Diencephalon (tissue), 1 donor: ENCODE measurements at places on chromosomes 16 and 17. TPM values are rescaled to one million over a fixed set of nuclear protein-coding genes. Genes with fewer than 3 reads are reported as not detected.

NT5M gene
- 4.6 TPM for total RNA-seq

OR2C1 gene
- total RNA-seq, result 0.46 TPM

SKA2 gene
- total RNA-seq, result 139 TPM

SDR42E1 gene
- 2.1 TPM for total RNA-seq

SLC16A5 gene
- total RNA-seq, result 2.1 TPM

ADCY9 gene
- 15.9 TPM for total RNA-seq

OR3A2 gene
- 9.7 TPM for total RNA-seq

DPEP1 gene
- total RNA-seq, result 4.6 TPM

CNGB1 gene
- total RNA-seq, result 21.9 TPM

CD300A gene
- total RNA-seq, result 6.2 TPM

KCNJ18 gene
- not detected for total RNA-seq

CACNA1G gene
- total RNA-seq, result 36.0 TPM

KRT40 gene
- not detected for total RNA-seq

ACAP1 gene
- total RNA-seq, result 0.23 TPM

SCN4A gene
- total RNA-seq, result 0.92 TPM

CBX1 gene
- total RNA-seq, result 83.3 TPM

EFCAB5 gene
- total RNA-seq, result 1.6 TPM

C16orf96 gene
- 0.46 TPM for total RNA-seq

TEKT3 gene
- total RNA-seq, result 1.4 TPM

NCBP3 gene
- 33.0 TPM for total RNA-seq

SLC13A5 gene
- 2.3 TPM for total RNA-seq

CD300LB gene
- total RNA-seq, result not detected

ZNF830 gene
- total RNA-seq, result 18.2 TPM

LRRC46 gene
- 1.6 TPM for total RNA-seq

COQ7 gene
- 49.1 TPM for total RNA-seq

DHRS7C gene
- not detected for total RNA-seq

NEUROD2 gene
- 0.46 TPM for total RNA-seq

SPDYE4 gene
- total RNA-seq, result not detected

SULT1A2 gene
- 0.69 TPM for total RNA-seq

HOXB4 gene
- not detected for total RNA-seq

SEPTIN12 gene
- total RNA-seq, result not detected

GPR179 gene
- total RNA-seq, result 4.6 TPM

MARF1 gene
- total RNA-seq, result 28.1 TPM

GAST gene
- not detected for total RNA-seq
